IMR-90 (cell line): ENCODE measurements at places on chromosomes 1 and 21.

DNA sequence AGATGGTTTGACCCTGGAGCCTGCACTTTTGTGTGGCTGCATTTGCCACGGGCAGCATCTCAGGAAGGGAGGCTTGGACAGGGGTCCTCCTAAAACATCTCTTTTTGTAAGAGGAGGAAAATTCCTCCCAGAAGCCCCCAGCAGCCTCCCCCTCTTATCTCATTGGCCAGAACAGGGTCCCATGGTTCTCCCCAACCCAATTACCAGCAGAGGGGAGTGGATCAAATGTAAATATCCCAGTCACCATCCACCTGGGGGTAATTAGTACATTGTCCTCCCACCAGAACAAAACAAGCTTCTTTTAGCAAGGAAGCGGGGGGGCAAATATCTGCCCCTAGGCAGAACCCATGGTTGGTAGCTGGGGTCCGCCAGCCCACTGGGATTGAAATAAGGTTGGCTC lies 44.7 kb upstream of the TENT5B start:
- DNase-seq = no peak

- peak; percentile 45 for DNase-seq
Measured at GRCh38 chr1:2494323-2494693, 18.2 kb downstream of the PLCH2 start.

DNA sequence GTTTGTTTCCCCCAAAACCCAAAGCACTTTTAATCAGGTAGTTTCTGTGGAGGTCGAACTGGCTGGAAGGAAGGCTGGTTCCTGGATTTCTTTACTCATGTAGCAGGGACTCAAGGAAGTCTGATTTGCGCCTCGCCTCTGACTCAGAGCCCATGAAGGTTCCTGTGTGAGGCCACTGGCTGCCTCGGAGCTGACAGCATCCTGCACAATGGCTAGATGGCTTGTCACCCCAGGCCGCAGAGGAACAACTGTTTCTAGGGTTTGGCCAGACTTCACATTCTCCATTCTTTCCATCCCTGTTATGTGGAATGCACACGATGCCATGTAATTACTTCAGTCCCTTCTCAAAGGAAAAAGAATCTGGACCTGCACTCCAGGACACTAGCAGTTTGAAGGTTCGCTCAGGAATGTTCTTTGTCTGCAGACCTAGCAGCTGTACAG lies 39.1 kb upstream of the PRSS38 start:
- DNase-seq = peak; percentile 80

DNA sequence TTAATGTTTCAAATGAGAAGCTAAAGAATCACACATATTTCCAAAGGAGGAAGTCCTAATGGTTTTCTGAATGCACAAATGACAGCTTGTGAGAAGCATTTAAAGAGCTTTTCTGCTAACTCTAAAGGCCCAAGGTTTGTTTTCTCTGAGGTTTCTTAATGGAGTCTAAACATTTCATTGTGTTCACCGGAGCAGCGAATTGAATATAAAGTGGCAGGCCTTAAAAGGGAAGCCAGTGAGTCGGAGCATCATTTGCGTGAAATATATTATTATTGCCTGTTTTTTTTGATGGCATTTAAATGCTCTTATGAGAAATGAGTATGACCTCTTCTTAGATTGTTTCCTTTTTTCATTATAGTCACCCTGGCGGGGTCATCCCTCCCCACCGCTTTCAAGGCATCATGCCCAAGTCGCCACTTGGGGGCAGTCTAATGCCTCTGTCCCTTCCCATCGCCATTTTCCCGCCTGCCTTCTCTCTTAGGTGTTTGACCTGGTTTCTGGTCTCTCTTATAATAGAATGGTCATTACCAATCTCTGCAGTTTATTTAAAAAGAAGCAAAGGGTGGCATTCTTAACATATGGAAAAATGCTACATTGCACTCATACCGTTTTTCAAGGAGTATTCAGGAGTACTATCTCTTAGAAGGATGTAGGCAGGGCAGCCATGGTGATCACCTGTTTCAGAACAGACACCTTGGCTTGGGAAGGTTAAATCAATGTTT lies 25.3 kb upstream of the OVAAL start:
- peak; percentile 64 for DNase-seq

DNA sequence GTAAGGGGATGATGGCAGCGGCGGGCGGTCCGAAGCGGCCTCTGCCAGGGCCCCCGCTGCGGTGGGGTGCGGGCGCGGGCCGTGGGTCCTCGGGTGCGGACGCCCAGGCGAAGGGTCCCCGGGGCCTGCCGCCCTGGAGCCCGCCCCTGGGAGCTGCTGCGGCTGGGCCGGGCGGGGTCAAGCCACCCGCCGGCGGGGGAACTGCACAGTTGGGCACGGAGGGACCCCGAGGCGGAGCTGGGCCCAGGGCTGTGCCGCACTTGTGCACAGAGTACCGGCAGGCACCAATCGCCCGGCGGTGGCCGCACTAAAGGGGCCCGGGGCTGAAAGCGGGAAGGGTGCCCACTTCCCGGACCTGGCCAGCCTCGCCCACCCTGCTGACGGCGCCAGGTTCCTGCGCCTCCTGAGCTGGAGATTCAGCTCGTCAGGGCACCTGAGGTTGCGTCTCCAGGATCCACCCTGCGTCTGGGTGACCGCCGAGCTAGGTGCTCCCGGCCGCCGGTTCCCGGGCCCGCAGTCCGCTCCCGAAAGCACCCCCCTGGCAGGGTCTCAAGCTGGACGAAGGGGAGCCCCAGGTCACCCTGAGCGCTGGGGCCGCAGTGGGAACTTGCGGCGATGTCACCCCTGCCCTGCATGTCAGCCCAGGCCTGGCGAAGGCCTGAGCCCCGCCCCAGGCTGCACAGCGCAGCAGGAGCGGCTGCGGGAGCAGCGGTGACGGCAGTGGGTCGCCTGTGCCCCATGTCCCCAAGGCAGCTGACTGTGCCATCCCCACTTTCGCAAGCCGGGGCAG lies 56.7 kb upstream of the ETV3 start:
- DNase-seq = no peak

GRCh38 chr1:203534526-203534925 lies 40.6 kb downstream of the OPTC start:
- peak; percentile 97 for DNase-seq

DNA sequence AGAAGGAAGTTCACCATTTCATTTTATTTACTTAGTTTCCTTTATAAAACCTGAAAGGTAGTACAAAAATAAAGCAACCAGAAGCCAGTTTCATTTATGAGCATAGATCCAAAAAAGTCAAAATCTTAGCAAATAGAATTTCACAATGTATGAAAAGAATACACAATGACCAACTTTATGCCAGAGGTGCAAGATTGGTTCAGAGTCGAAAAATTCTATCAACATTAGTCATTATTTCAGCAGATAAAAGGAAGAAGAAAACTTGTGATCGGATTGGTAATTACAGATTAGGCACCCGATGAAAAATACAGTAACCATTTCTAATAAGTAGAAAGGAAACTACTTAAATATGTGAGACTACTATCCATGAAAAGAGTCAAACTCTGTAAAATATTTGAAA lies 89.1 kb downstream of the ITSN1 start:
- DNase-seq = no peak

DNA sequence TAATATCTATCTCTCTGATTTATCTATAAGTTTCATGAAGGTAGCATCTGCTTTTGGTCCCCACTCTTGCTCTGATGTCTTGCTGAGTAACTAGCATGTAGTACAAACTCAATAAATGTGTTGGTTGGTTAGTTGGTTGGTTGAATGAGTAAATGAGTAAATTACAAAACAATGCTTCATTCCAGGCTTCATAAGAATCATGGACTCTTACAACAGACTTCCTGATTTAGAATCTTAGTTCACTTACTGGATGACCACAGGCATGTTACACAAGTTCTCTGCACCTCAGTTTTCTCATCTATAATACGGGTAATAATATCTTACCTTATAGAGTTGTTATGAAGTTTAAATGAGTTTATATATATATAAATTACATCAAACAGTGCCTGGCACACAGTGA lies 98.6 kb downstream of the ZNF281 start:
- peak; percentile 50 for DNase-seq

- peak; percentile 50 for DNase-seq
Measured at GRCh38 chr1:21550097-21550496, 40.9 kb downstream of the ALPL start.

GRCh38 chr1:21873174-21873573 lies 61.1 kb downstream of the LDLRAD2 start:
- no peak for DNase-seq

GRCh38 chr1:159940006-159940620 lies 5.3 kb downstream of the IGSF9 start:
- no peak for DNase-seq

- no peak for DNase-seq
Measured at GRCh38 chr1:30808067-30808662, 50.6 kb upstream of the LAPTM5 start.

DNA sequence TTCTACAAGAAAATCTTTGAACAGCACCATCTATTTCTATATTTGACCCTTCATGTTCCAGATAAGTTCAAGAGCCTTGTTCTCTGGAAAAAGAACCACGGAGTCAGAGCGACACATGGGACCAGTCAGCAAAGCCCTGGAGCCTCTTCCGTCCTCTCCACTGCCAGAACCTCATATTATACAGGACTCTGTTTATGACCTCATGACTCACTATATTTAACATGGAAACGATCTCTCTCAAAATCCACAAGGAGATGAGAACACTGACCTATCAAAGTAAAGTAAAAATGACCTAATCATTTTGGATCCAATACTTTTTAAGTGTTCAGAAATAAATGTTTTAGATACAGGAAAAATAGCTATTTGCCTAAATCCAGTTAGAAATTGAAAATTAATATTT lies 124.6 kb upstream of the KRTAP19-8 start:
- peak; percentile 70 for DNase-seq
